ENCODE measurements at places on chromosomes 12 and 14.

DNA sequence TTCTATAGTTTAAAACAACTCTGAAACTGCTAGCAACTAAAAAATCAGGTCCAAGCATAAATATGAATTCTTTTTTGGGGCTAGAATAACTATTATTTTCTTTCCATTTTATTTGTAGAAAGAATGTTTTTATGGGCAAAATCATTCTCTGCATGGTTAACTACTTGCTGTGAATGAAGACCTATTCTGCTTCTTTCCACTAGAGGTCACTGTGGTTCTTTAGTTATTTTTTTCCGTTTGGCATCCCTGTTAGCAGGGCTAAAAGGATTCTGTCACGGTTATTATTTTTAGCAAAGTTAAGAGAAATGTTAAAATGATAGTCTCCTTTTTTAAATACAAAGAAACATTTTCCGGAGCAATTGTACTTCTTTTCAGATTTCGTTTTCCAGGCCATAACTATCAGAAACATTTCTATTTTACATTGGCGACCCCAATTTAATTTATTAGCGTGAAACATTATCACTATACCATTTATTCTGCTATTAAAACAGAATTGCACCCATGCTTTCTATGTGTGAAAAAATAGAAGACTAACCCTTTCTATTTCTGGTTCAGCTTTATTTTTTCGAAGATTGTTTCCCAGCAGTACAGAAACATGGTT is 404.8 kb downstream of the ATP23 start:
- DNase-seq = peak; percentile 69

GRCh38 chr12:58648176-58648575 is 272.1 kb downstream of the LRIG3 start:
- no peak for DNase-seq

GRCh38 chr12:49476091-49476490 is 62.7 kb upstream of the KCNH3 start:
- no peak for DNase-seq

DNA sequence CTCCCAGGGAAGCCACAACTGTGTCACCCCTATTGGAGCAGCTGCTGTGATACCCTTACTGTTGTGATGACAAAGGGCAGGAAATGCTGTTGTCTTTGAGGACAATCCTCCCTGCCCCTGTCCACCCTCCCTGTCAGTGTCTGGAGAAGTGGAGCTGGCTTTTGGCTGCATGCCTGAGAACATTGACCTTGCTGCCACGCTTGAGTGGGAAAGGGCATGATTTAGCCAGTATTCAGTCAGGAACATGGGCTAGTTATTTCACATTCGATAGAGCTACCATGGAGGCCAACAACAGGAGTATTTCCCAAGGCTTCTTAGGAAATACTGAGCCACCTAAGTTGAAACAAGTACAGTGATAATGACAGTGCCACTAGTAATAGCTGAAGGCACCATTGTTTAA is 59.4 kb downstream of the MYRFL start:
- DNase-seq = no peak
